ENCODE measurements at places on chromosomes 1 and 21. TPM values are rescaled to one million over a fixed set of nuclear protein-coding genes. Genes with fewer than 3 reads are reported as not detected.

Gene PATJ
- total RNA-seq = 11.9 TPM

- DNase-seq = no peak
These were observed 43.6 kb upstream of the CCDC190 start for GRCh38 chr1:162904579-162904978.

DNA sequence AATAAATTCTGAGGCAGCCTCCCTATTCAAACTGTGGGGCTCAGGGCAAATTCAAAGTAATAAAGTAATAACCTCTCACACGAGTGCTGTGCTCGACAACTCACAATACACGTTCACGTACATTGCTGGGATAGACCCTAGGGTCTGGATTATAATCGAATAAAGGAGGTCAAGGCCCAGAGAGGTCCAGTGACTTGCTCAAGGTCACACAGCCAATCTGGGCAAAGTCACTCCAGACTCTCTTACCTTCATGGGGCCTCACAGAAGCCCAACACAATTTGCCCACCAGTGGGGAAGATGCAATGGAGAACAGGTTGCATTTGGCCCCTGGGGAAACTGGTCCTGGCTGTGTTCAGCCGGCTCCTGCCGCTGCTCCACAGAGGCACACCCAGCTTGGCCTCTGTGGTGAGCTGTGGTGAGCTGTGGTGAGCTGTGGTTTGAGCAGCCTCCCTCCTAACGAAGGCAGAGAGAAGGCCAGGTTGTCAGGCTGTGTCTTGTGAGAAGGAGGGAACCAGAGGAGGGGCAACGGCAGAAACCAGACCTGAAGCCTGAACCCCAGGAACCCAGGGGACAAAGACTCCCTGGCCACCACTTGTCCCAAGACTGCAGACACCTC, 35.1 kb downstream of the NUAK2 start:
- DNase-seq = no peak

Gene CACNA1S
- total RNA-seq = not detected

DNA sequence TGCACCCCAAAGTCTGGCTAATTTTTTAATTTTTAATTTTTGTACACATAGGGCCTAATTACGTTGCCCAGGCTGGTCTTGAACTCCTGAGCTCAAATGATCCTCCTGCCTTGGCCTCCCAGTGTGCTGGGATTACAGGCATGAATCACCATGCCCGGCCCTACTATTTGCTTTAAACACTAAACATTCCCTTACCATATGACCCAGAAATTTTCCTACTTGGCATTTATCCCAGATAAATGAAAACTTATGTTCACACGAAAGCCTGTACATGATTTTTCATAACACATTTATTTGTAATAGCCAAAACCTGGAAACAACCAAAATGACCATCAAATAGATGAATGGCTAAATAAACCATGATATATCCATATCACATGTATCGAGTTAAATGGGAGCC, 35.8 kb downstream of the NDUFS5 start:
- no peak for DNase-seq

Gene OLFML2B
- total RNA-seq = 66.7 TPM

GRCh38 chr1:219412772-219413171, 200.1 kb downstream of the ZC3H11B start:
- no peak for DNase-seq

Gene ZMYM1
- total RNA-seq = 16.9 TPM

Gene PTPN22
- not detected for total RNA-seq

Measured in osteocyte (in vitro differentiated cells).